ENCODE measurements at places on chromosomes 11 and 22.

- no peak for DNase-seq
Measured at GRCh38 chr11:102204174-102204573, 93.9 kb downstream of the YAP1 start.

DNA sequence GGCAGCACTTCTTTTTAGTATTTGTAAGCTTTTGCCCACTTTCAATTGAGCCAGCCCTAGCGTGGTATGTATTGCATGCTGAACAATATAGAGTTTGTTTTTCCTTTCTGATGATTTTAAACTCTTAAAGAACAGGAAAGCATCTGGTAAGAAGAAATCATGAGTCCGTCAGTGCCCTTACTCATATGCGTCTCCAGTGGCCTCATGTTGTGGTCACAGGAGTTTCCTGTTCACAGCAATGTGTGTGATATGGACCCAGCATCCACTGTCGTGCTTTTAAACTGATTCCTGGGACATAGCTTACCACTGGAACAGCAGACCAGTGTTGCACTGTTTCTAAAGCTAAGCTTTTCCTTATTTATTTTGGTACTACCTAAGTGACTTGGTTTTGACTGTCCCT is 40.1 kb downstream of the BID start:
- DNase-seq, result no peak

GRCh38 chr11:122663764-122664163 is 8.2 kb downstream of the UBASH3B start:
- no peak for DNase-seq

DNA sequence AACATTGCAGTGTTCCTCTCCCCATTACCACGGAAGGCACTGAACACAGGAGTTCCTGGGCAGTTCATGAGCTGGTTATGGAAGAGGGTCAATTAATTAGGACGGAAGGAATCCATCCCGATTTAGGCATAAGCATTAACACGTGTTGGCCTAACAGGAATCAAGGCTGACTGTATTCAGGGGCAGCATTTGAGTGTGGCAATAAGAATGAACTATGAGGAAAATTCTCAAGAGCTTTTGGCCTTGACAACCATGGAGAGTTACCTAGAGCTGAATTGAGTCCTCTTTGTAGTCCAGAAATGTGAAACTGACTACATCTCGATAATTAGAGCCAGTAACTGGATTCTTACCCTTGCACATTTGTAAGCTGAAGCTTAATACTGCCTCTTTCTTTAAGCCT is 82.4 kb upstream of the CRTAM start:
- DNase-seq, result no peak

GRCh38 chr11:12625438-12626071 is 48.7 kb upstream of the TEAD1 start:
- no peak for DNase-seq

DNA sequence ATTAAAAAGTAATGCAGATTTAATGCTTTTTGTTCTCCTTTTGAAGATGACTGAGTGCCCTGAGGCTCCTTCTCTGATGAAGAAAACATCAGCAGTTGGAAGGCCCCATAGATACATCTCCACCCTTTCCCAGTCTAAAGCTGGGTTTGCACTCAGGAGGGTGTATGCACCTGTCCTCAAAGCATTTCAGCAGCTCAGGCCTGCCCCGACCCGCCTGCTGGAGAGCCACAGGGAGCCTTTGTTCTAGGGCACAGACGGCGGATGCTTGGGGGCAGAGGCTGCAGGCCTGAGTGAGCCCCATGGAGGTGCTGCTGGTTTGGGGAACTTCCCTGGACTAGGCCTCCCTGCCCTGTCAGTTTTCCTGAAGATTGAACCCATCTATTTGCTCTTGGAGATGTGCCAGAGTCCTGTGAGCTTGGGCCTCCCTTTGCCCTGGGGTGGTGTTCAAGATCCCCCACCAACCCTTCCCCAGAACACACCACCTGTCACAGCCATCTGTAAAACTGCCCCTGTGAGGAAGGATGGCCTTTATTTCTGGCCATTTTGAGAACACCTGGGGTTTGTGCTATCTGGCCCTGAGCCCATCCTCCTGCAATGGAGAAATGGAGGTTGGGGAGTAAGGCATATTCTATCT is 160.0 kb downstream of the NAV2 start:
- no peak for DNase-seq

GRCh38 chr11:24559315-24559714 is 62.5 kb downstream of the LUZP2 start:
- DNase-seq, result no peak

DNA sequence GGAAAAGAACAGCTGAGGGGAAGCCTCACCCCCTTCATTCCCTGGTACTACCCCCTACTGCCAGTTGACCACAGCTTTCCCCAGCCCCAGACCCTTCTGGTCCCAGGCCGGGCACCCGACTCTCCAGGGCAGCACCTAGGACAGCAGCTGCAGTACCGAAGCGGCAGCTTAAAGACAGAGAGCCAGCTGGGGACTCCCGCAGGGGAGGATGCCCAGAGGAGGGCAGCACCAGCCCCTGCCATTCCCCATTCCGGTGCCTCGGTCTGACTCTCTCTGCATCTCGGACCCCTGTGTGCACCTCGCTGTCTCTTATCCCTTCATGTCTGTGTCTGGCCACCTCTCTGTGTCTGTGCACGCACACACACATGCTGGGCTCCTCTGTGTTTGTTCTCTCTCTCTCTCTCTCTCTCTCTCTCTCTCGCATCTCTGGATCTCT is 9.4 kb downstream of the IGSF9B start:
- DNase-seq, result peak; percentile 45

DNA sequence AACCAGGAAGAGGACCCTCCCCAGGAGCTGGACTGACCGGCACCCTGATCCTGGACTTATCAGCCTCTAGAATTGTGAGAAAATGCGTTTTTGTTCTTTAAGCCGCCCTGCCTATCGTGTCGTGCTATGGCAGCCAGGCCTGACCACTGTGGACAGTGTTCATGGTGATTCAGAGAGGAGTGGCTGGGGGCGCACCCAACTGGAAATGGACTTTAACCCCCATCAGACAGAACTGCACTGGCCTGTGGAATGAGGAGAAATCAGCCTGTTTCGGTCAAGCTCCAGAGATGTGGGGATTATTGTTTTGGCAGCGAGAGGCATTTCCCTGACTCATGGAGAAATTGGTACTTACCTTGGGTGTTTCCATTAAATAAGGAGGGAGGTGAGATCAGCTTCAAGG is 1437.8 kb downstream of the BRD1 start:
- no peak for DNase-seq

Measured in anterior cingulate cortex (tissue), 58 donors.